ENCODE measurements at places on chromosomes 16 and 17.

DNA sequence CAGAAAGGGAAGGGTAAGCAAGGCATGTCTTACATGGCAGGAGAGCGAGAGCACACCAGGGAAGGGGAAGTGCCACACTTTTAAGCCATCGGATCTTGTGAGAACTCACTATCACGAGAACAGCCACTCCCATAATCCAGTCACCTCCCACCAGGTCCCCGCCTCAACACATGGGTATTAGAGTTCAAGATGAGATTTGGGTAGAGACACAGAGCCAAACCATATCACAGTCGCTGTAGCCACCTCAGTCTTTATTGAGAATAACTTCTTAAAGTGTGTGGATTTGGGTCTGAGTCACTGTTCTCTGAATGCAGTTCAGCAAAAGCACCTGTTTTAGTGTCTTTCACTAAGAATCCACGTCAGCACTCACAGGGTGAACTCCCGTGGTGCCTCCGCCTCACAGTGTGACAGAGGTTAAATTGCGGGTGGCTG is 195.2 kb upstream of the CHMP6 start:
- DNase-seq: no peak

GRCh38 chr17:66704858-66705520 is 129.9 kb upstream of the CACNG5 start:
- no peak for DNase-seq

GRCh38 chr16:28910086-28911031 is 14.7 kb downstream of the RABEP2 start:
- no peak for DNase-seq

DNA sequence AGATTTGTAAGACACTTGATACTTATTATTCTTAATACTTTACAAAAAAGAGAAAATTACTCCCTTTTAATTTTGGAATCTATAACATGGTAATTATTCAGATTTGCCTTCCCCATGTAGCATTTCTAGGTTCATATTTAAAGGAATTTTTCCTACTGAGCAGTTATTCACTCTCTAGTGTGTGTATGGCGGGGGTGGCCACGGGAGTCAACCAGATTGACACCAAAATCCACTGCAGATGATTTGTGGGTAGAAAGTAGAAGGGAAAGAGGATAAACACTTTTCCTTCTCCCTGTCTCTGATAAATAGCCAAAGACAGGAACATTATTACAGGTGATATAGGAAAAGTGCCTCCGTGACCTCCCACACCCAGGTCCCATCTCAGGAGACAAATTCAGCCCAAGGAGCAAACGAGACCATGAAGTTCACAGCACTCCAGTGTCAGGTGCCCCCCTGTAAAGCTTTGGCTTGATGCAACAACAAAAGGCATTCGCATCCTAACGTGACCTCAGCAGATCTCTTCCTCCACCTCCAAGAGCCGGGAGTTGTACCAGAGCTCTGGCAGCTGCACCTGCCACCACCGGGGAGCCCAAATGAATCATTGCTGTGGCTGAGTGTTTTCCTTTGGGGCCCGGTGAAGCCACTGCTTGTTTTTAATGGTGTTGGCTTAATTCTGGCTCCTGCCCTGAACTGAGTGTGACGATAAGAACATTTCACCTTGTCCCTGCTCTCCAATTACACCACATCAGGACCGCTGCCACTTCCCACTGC is 92.7 kb upstream of the NOL11 start:
- no peak for DNase-seq

- DNase-seq: no peak
Observed at GRCh38 chr16:89401641-89402445, 88.5 kb downstream of the ANKRD11 start.

DNA sequence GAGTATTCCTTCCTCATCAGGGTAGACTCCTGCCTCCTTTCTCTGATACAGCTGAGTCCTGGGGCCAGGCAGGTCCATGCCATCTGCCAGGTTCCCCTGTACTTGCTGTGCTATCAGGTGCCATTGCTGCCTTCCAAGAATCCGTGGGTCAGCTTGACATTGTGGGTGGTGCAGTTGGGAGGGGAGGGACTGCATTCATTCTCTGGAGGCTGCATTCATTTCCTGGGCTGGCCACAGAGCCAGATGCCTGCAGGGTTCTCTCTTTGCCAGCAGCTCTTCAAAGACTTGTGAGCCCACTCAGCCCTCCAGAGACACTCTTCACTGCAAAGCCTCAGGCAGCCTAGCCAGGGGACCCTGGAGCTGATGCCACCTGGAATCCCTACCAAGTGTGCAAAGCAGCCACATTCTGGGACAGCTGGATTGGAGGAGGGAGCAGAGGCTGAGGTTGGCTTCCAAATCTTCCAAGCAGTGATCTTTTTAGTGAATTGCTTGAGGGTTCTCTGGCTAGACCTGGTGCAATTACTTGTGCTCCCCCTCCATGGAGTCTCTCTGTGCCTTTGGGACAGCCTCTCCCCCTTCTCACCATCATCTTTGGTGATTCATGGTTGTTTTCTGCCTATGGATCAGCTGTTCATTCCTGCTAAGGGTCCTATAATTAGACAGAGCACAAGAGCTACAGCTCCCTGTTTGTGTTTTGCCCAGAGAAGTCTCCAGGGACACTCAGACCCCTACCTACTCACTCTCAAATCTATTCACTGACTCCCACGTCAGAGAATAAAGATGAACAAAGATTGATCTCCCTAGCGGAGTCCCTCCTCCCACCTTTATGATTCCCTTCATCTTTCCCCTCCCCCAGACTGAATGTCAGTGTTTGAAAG is 20.9 kb downstream of the ANKFN1 start:
- DNase-seq: no peak

- no peak for DNase-seq
Observed at GRCh38 chr17:12320286-12320685, 299.6 kb downstream of the MAP2K4 start.

Measured in left forelimb (tissue), 1 donor.